A549 treated with DMSO at 1 μM for 4 hours (cell line): ENCODE measurements at places on chromosomes 4 and X. TPM values are rescaled to one million over a fixed set of nuclear protein-coding genes. Genes with fewer than 3 reads are reported as not detected.

The ARHGAP6 gene
- total RNA-seq, result not detected in 5 replicates

The CENPVL1 gene
- not detected in 5 replicates for total RNA-seq

The CACNA1F gene
- not detected in 5 replicates for total RNA-seq

The P2RY4 gene
- 0.05 TPM in 1 of 5 replicates, not detected in the others for total RNA-seq

The SAGE1 gene
- 0.04 to 0.07 TPM (median 0.06 TPM) in 3 of 5 replicates, not detected in the others for total RNA-seq

The NSG1 gene
- total RNA-seq, result 0.46 to 0.86 TPM (median 0.65 TPM) in 5 replicates

The FGFBP2 gene
- not detected in 5 replicates for total RNA-seq

The PRRG3 gene
- not detected in 5 replicates for total RNA-seq

The MXRA5 gene
- not detected in 5 replicates for total RNA-seq

The YIPF7 gene
- not detected in 5 replicates for total RNA-seq

The CXXC4 gene
- 0.02 to 0.05 TPM (median 0.03 TPM) in 3 of 5 replicates, not detected in the others for total RNA-seq
